ENCODE measurements at places on chromosomes 7 and 10. TPM values are rescaled to one million over a fixed set of nuclear protein-coding genes. Genes with fewer than 3 reads are reported as not detected.

ITGB8 gene
- total RNA-seq: 73.0 TPM

CSGALNACT2 gene
- total RNA-seq: 41.2 TPM

NUTM2E gene
- total RNA-seq: under 0.01 TPM

NPFFR1 gene
- total RNA-seq: not detected

LRMDA gene
- total RNA-seq: 0.38 TPM

PAPOLB gene
- 0.19 TPM for total RNA-seq

GRM3 gene
- total RNA-seq: not detected

HK1 gene
- 245 TPM for total RNA-seq

LMOD2 gene
- not detected for total RNA-seq

PRF1 gene
- total RNA-seq: not detected

OPN1SW gene
- not detected for total RNA-seq

CYP3A4 gene
- not detected for total RNA-seq

Measured in regular cardiac myocyte (primary cell).